Kidney (tissue), 22 donors: ENCODE measurements at places on chromosomes 2 and 18.

DNA sequence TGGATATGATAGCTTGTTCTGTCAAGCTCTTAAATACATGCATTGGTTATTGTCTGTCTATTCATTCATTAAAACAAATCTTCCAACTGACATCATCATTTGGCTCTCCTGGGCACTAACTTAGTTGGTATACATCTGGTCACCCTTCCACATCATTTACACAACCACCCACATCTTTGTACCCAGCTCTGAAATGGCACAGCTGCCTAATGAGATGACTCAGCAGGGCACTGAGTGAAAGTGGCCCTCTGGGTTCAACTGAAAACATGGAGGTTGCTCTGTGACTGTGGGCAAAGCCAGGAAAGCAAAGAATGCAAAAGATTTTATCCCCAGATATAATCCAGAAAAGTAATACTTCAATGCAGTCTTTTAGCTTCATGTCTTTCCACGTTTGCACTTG lies 234.0 kb upstream of the MAP2 start:
- no peak for DNase-seq

- no peak for DNase-seq
Observed at GRCh38 chr18:63073481-63073880, 246.1 kb downstream of the BCL2 start.

- DNase-seq = peak; percentile 58
Observed at GRCh38 chr2:55133467-55134315, 83.4 kb upstream of the RTN4 start.

DNA sequence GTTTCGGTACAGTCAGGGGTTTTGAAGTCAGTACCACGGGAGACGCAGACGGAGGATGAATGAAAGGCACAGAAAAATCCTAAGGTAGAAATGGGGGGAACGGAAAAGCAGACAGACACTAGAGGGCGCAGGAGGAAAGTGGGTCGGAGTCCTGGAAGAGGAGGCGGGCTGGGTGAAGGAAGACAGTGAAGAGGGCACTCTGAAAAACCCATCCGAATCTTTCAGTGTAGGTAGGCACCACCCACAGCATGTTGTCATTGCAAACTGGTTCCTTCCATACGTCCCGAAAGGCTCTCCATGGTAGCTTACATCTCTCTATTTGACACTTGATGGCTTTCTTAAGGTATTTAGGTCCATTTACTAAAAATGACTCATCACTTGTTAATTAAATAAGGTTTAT lies 18.5 kb upstream of the ZNF236 start:
- no peak for DNase-seq
